ENCODE measurements at places on chromosomes 6 and 20.

GRCh38 chr6:101000341-101000740, 119.2 kb upstream of the ASCC3 start:
- no peak for DNase-seq

GRCh38 chr20:15364781-15365180, 1027.4 kb upstream of the FLRT3 start:
- no peak for DNase-seq

DNA sequence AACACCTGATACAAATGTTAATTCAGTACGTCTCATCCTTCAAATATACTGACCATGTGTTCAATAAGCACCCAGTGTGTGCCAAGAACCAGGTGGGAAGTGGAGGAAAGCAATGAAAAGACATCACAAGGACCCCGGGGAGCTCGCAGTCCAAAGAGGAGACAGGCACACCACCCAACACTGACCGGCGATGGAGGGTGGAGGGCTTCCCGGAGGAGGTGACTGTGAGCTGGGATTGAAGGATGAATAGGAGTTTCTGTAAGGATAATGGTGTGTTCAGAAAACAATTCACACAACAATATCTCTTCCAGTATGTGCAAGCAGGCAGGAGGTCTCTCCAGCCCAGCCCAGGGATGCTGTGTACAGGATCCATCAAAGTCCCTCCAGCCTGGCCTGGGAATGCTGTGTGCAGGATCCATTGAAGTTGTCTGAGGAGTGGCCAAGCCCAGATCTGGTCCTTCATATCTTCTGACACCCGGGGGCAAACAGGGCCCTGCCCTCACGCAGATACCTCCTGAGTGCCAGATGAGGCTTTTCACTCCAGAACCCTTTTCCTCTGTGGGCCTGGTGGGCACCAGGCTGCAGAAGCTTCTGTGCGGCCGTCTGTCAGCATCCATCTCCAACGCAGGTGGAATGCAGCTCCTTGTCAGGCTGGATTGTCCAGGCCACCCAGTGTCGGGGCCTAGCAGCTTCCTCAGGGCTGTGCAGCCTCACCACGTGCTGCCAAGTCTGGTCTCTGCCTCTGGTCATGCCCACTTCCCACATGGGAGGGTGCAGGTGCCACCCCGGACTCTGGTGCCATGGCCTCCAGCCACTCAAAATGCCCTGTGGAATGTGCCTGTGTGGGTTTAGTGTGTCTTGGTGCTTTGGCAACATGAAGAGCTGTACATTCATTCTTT, 36.3 kb downstream of the DLL1 start:
- DNase-seq = no peak

GRCh38 chr6:62286470-62286843, 432 bp upstream of the KHDRBS2 start:
- no peak for DNase-seq

DNA sequence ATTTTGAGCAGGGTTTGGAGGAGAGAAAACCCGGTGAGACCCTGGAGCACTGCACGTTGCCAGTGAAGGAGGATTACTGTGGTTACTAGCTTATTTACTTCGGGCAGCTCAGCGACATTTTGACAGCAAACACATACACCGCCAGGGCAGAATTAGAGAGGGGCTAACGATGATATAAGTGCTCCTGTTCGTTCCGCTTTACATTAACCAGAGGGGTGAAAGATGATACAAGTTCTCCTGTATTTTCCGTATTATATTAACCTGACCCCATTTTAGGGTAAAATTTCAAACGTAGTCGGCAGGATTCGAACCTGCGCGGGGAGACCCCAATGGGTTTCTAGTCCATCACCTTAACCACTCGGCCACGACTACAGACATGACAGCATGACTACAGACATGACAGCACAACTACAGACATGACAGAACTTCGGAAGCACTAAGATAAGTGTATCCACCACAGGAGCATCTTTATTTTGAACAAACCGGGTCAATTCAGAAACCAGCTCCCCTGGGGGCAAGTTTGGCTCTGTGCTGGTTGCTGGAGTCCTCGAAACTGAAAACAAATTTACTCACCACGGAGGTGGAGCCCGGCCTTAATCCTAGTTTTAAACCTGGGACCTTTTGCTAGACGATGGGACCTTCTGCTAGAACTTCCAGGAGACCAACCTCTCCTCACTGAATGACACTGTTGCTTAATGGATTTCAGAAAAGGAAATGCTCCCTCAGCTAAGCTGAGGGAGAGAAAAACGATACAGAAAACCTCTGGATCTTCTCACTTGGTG, 80.4 kb upstream of the ZNF184 start:
- DNase-seq = no peak

Measured in NCI-H1092 (cell line).